Adrenal gland (tissue), 19 donors: ENCODE measurements at places on chromosomes 16 and 17. TPM values are rescaled to one million over a fixed set of nuclear protein-coding genes. Genes with fewer than 3 reads are reported as not detected.

Gene KRTAP9-2
- total RNA-seq, result not detected

Gene MPP3
- 3.1 TPM for total RNA-seq

Gene CUEDC1
- total RNA-seq, result 33.2 TPM

Gene CRYBA1
- not detected for total RNA-seq

Gene CCL13
- 2.7 TPM for total RNA-seq

Gene KRTAP29-1
- total RNA-seq, result not detected

Gene KRT27
- total RNA-seq, result not detected

Gene DHRS7C
- total RNA-seq, result not detected

Gene NDRG4
- 952 TPM for total RNA-seq

Gene AGRP
- total RNA-seq, result 8.0 TPM

Gene VASN
- total RNA-seq, result 2.2 TPM

Gene CHAD
- total RNA-seq, result 6.8 TPM

Gene DEXI
- total RNA-seq, result 303 TPM

Gene KCNJ2
- total RNA-seq, result 3.0 TPM

Gene EVI2B
- 7.5 TPM for total RNA-seq

Gene CTRL
- 0.61 TPM for total RNA-seq

Gene FNDC8
- not detected for total RNA-seq

Gene GFAP
- total RNA-seq, result 0.88 TPM

Gene GSG1L2
- not detected for total RNA-seq

Gene NPIPA2
- total RNA-seq, result 0.60 TPM

Gene EPOP
- total RNA-seq, result 2.6 TPM

Gene SOX9
- total RNA-seq, result 8.9 TPM

Gene GINS2
- total RNA-seq, result 7.5 TPM

Gene GPS1
- total RNA-seq, result 118 TPM

Gene MT1G
- total RNA-seq, result 12.0 TPM

Gene CYB5B
- 293 TPM for total RNA-seq

Gene CLDN7
- 24.2 TPM for total RNA-seq

Gene CNGB1
- total RNA-seq, result not detected

Gene PPY
- not detected for total RNA-seq

Gene KRT28
- total RNA-seq, result not detected

Gene AXIN2
- total RNA-seq, result 15.8 TPM

Gene RCVRN
- total RNA-seq, result not detected

Gene SCNN1B
- not detected for total RNA-seq

Gene AOC3
- 58.8 TPM for total RNA-seq

Gene OR4D1
- total RNA-seq, result not detected

Gene ACSM2A
- not detected for total RNA-seq

Gene TMEM220
- 20.1 TPM for total RNA-seq

Gene PRSS36
- total RNA-seq, result 18.3 TPM

Gene ZNF750
- not detected for total RNA-seq

Gene ATP1B2
- 29.4 TPM for total RNA-seq

Gene FOXL1
- 1.1 TPM for total RNA-seq

Gene SCARF1
- 9.3 TPM for total RNA-seq

Gene SMG1
- total RNA-seq, result 23.7 TPM

Gene MSI2
- total RNA-seq, result 121 TPM

Gene SCIMP
- total RNA-seq, result 6.5 TPM

Gene CDH5
- total RNA-seq, result 19.7 TPM

Gene CDK3
- total RNA-seq, result 6.5 TPM

Gene GNG13
- not detected for total RNA-seq

Gene NLRC3
- total RNA-seq, result 1.5 TPM

Gene PNPO
- total RNA-seq, result 67.6 TPM

Gene AANAT
- not detected for total RNA-seq

Gene KRT39
- not detected for total RNA-seq

Gene CHRNE
- total RNA-seq, result 0.32 TPM

Gene RGS9
- total RNA-seq, result 23.9 TPM

Gene GAST
- total RNA-seq, result not detected

Gene OR2C1
- total RNA-seq, result not detected

Gene DRC7
- total RNA-seq, result 0.33 TPM

Gene UTP18
- 36.5 TPM for total RNA-seq
